ENCODE measurements at places on chromosomes 6 and 20.

GRCh38 chr6:80209430-80209829, 103.0 kb downstream of the BCKDHB start:
- no peak for DNase-seq

DNA sequence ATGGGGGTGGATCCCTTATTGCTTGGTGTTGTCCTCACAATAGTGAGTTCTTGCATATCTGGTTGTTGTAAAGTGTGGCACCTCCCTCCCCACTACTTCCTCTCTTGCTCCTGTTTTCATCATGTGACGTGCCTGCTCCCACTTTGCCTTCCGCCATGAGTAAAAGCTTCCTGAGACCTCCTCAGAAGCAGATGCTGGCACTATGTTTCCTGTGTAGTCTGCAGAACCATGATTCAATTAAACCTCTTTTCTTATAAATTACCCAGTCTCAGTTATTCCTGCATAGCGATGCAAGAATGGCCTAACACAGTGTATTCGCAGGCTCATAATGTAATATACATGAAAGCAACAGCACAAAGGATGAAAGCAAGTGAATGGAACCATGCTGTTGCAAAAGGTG, 28.4 kb upstream of the ANKRD60 start:
- DNase-seq = no peak

- no peak for DNase-seq
These were observed 76.7 kb upstream of the SSTR4 start for GRCh38 chr20:22958390-22958789.

DNA sequence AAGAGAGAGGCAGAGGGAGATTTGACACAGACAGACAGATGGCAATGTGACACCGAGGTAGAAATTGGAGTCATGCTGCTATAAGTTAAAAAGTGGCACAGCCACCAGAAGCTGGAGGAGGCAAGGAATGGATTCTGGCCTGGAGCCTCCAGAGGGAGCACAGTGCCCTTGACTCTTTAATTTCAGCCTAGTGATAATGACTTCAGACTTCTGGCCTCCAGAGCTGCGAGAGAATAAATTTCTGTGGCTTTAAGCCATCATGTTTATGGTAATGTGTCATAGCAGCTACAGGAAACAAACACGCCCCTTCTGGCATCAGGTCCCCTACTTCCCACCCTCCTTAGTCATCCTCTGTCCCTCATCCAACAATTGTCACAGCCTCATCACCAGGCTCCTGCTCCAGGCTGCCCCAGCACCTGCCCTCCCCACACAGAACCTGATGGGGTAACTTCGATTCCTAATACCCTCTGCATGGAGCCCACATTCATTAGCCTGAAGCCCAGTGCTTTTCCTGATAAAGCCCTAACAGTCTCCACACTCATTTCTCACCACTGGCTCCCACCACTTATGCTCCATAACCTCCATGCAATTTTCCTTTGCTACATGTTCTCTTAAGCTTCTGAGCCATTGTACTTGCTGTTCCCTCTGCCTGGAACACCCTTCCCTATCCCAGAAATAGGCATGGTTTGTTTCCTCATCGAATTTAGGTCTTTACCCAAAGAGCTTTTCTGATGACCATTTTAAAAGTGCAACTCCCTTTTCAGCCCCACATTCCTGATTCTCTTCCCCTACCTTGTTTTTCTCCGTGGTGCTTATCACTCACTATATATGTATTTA, 69.7 kb upstream of the TOX2 start:
- DNase-seq = no peak

GRCh38 chr6:11326116-11326515, 93.6 kb upstream of the NEDD9 start:
- DNase-seq = no peak

DNA sequence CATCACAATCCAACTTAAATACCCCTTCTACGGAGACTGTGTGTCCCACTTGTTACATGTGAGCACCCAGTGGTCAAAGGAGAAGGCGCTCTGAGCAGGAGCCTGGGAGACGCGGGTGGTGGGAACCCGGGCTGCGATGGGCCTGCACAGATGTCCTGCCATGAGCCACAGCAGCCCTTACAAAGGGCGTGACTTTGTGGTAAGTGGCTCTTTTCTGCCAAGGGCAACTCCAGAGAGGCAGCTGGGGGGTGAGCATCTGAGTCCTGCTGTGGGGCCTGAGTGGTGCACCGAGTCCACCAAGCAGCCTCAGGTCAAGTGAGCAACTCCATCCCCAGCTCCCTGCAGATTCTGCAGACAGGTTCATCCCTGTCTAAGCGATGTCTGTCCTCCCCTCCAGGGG, 33.6 kb upstream of the CST7 start:
- no peak for DNase-seq

- DNase-seq = no peak
These were observed 454.9 kb downstream of the PTPRT start for GRCh38 chr20:42734660-42735368.

- DNase-seq = no peak
These were observed 436.0 kb downstream of the PLCB1 start for GRCh38 chr20:8568075-8568474.

- no peak for DNase-seq
These were observed 18.4 kb upstream of the FLRT3 start for GRCh38 chr20:14355791-14356190.

GRCh38 chr6:111478749-111479148, 4.3 kb downstream of the REV3L start:
- peak; percentile 72 for DNase-seq

DNA sequence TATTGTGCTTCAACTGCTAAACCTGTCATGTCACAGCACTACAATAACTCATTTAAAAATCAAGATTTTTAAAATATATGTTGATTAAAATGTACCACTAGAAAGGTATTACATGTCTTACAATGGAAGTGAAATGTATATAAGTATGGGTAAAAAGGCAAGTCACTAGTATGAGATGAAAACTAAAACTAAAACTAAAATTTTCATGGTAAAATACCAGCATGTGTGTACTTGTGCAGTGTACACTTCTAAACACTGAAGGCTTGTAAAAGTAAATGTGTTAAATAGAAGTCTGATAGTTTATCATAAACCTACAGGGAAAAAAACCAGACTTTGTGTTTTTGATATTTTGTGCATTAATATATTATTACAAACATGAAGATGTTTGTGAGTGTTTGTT, 13.7 kb upstream of the TMEM244 start:
- no peak for DNase-seq

- no peak for DNase-seq
These were observed 23.9 kb downstream of the QKI start for GRCh38 chr6:163438298-163438939.

DNA sequence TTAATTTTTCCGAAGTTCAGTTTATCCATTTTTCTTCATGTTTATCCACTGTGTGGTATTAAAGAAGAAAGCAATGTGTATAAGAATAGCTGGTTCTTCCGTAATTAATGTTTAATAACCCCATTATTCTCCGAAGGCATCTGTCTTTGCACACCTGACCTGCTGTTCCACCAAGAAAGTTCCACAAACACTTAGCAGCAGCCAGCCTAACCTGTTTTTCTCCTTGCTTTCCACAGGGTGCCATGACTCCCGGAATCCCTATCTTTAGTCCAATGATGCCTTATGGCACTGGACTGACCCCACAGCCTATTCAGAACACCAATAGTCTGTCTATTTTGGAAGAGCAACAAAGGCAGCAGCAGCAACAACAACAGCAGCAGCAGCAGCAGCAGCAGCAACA, 7.4 kb downstream of the TBP start:
- no peak for DNase-seq

- DNase-seq = peak; percentile 55
These were observed 226.0 kb downstream of the TPBG start for GRCh38 chr6:82589509-82590206.

GRCh38 chr6:170046791-170047626, 243.9 kb downstream of the DLL1 start:
- no peak for DNase-seq

GRCh38 chr20:35892871-35893270, 61.4 kb downstream of the SCAND1 start:
- no peak for DNase-seq

DNA sequence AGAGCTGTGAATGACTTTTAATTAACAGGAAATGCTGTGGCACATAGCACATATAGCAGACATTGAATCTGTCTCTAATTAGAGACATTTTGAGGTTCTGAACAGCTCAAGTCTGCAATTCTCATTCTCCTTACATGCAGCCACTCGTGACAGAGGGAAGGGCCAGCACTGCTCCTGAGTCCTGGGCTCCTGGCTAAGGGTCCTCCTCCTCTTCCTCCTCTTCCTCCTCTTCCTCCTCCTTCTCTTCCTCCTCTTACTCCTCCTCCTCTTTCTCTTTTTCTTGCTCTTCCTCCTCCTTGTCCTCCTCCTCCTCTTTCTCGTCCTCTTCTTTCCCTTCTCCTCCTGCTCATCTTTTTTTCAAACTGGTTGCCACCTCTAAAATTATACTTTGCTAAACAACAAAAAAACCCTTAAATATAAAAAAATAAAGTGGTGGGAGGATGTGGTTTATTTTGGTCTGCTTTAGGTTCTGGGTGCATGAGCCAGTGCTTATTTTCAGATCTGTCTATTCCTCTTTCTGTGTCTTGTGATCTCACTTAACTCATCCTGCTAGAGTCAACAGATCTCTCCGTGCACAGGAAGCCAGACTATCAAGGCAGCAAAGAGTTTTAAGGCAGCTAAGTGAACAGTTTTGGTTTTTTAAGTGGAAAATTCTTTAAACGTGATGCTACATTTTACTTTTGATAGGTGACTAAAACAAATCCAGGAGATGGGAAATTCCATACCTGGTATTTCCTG, 159.3 kb downstream of the CD83 start:
- DNase-seq = no peak

GRCh38 chr6:158832026-158832425, 12.9 kb upstream of the EZR start:
- no peak for DNase-seq

DNA sequence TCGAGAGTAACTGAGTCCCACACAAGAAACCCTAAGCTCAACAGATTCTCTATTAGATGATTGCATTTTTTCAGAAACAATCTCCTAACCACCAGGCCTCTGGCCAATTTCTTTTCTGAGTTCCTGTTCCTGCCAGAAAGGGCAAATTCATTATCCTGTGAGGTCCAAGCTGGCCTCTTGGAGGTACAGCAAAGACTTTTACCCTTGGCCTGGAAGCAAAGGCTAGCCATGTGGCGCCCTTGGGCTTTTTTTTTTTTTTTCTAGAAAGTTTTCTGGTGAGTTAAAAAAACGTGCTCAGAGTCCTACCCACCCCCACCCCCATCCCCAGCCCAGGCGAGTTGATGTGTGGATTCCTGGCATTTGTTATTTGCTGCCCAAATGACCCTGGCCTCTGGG, 59.0 kb upstream of the EEF1A1 start:
- DNase-seq = peak; percentile 81

- no peak for DNase-seq
These were observed 236.9 kb downstream of the QKI start for GRCh38 chr6:163651426-163651825.

DNA sequence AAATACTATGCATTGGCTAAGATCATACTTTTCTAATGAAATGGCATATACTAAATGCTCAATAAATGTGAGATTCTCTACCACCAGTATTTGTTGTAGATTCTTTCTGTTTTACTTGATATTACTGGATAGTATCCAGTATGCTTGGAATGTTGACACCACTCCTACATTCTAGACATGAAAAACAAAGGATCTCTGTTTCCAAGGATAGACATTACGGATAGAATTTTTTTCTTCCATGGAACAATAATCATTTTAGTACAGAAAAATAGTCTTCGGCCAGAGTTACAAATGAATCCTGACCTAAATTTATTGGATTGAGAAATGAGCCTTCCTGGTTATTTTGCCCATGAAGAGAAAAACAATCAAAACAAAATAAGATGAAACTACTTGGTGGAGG, 258.2 kb upstream of the NT5E start:
- DNase-seq = no peak

- DNase-seq = peak; percentile 70
These were observed 41.0 kb downstream of the GNAS start for GRCh38 chr20:58893355-58894120.

- no peak for DNase-seq
These were observed 63.5 kb upstream of the QKI start for GRCh38 chr6:163351013-163351412.

- DNase-seq = no peak
These were observed 55.9 kb downstream of the PPP1R3G start for GRCh38 chr6:5141046-5141445.

- peak; percentile 92 for DNase-seq
These were observed 55.0 kb upstream of the KCNK16 start for GRCh38 chr6:39377539-39377950.

DNA sequence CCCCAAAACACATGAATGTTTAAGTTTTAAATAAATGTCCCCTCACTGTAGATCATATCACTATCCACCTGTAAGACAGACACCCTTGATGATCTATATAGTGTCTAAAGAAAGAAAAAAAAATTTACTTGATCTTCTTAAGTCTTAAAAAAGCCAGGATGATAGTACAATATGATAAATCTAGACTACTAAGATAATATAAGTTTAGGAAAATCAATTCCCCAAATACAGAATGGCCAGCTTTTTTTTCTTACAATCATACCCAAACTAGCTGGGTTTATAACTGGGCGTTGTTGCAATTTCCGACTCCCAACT, 14.4 kb downstream of the ZNF217 start:
- DNase-seq = no peak

DNA sequence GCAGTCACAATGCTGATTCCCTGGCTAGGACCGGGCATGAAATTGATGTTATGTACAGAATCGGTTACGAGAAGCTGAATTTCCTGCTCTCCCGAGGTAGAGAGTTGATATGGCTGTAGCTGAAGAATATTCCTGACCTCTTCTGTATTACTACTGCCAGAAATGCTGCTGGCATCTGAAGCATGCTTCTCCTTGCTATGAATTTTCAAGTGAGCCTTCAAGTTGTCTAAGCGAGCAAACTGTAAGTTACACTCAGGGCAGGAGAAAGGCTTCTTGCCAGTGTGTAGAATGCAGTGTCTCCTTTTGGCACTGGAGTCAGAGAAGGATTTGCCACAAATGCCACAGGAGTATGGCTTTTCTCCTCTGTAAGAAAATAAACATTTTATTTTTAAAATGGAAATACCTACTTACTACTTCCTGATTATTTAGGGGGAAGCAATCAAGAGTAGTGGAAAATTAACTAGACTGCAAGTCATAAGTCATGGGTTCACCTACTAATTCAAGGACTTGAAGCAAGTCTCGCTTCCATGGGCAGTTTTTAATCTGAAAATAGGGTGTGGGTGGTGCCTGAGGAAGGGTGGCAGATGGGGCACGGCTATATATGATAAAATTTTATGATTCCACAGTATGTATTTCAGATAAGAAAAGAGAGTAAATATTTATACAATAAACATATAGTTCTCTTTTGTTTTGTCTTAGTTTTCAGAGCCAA, 10.8 kb upstream of the MICAL1 start:
- no peak for DNase-seq

GRCh38 chr20:9028419-9028818, 40.5 kb upstream of the PLCB4 start:
- peak; percentile 16 for DNase-seq

GRCh38 chr6:100612094-100612493, 147.4 kb upstream of the SIM1 start:
- no peak for DNase-seq

GRCh38 chr20:23084845-23085365, 1.2 kb downstream of the CD93 start:
- DNase-seq = no peak
